K562 (cell line): ENCODE measurements at places on chromosomes 4 and X.

GRCh38 chrX:118116713-118117550 is at the start of gene KLHL13:
Gene KLHL13 (minus strand): TSS chrX:118116810. CDS start chrX:118028473, 88,337 bp downstream.
- DNase-seq = peak; percentile 81

DNA sequence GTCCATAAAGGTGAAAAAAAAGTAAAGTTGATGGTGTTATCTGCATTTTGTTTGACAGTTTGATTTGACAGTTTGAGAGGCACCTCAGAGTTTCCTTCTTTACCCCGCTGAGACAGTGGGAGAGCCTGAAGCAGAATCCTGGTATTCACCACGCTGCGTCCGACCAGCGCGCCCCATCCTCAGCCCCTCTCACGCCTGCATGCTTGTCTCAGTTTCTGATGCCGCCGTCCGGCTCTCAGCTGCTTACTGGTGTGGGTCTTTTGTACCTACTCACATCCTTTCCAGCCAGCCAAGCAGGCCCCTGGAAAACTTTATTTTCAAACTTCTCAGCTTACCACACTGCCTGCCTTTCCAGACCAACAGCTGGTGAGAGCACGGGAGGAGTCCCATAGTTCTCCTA is 175.2 kb downstream of the DCLK2 start:
- no peak for DNase-seq

- DNase-seq = peak; percentile 21
Observed at GRCh38 chrX:63275127-63275526, 76.0 kb downstream of the SPIN4 start.

DNA sequence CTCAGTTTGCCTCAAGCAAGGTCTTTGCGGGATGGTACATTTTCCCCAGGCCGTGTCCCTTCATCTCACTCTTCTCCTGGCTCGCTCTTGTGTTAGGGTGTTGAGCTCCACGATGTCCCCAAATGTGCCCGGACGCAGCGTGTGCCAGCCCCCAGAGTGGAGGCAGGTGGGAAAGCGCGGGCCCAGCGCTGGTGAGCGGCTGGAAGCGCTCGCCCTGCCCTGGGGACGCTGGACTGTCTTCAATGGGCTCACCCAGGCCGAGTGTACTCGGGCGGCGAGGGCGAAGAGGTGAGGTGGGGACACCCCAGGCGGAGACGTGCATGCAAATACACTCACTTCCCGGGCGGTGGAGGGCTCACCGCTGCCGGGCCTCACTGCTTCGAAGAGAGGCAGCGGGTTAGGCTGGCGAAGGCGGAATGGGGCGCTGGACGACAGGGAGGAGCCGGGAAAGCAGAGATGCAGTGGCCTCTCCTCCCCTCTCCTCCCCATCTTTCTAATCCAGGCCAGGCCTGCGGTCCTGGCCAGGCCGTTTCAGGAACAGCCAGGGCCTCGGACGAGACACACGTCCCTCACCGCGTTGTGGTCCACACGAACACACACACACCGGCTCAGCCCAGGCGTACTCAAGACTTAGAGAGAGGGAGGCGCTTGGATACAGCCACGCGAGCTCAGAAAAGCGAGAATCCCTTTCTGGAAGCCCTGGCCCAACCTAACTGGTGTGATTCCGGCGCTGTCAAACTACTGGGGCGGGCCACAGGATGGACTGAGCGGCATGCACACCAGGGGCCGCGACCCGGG is 2.2 kb downstream of the NKX6-1 start:
- no peak for DNase-seq

GRCh38 chr4:55444827-55445226 is 49.1 kb downstream of the TMEM165 start:
- DNase-seq = no peak

DNA sequence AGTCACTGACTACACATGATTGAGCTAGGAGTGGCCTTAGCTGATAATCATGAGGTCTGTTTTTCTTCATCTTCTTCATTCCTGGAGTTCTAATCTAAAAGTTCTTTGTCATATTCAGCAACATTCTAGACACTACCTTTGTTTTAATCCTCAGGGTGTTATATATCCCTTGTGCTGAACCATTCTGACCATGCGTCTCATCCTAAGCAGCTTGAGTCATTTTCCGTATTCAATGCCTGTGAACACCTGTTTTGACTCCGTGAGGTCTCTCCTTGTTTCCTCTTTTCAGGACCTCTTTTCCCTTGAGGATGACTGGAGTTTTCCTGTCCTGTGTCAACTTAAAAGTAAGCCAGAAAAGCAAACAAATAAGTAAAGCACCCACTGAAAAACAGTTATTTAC is 597.9 kb downstream of the GBA3 start:
- peak; percentile 11 for DNase-seq

- no peak for DNase-seq
Observed at GRCh38 chrX:97027384-97027922, 143.7 kb downstream of the RPA4 start.

GRCh38 chr4:87005369-87005689 is 70.5 kb downstream of the AFF1 start:
- DNase-seq = no peak

- DNase-seq = no peak
Observed at GRCh38 chr4:80903020-80903419, 127.5 kb upstream of the BMP3 start.

DNA sequence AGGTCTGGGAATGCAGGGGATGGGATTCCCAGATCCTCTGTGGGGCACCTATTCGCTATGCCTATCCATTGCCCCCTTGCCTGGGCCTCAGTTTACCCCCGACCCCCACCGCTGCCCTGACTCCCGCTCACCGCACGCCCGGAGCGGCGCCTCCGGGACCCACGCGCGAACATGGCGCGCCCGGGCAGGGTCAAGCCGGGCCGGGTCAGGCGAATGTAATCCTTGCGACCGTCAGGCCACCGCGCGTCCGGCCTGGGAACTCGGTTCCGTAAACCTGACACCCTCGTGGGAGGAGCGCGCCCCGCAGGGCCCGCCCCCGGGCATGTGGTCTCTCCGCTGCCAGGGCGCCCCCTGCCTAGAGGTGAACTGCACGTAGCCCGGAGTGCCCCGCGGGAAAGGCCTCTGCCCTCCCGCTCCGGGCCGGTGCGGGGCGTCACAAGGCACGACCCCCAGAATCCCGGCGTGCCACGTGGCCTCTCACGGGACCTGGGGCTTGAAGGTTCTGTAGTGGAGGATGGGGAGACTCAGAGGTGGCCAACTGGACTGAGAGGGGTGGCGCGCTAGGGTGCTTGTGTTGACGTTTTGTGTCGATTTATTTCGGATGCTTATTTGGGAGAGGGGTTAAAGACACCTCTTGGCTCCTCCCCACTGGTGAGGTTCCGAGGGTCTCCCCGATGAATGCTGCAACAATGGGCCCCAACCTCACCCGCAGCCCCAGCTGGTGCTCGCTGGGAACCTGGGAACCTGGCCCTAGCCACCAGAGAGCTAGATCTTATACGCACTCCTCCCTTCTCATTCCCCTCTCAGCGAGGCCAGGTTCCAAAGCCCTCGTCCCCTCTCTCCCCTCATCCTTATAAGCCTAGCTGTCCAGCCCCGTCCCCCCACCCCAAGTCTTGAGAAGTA is at the start of gene PRICKLE3:
TSS of gene PRICKLE3 (minus strand) at position 249 of the 903 bp plus-strand sequence. CDS start at position 173, 76 bp downstream.
- DNase-seq = peak; percentile 74

DNA sequence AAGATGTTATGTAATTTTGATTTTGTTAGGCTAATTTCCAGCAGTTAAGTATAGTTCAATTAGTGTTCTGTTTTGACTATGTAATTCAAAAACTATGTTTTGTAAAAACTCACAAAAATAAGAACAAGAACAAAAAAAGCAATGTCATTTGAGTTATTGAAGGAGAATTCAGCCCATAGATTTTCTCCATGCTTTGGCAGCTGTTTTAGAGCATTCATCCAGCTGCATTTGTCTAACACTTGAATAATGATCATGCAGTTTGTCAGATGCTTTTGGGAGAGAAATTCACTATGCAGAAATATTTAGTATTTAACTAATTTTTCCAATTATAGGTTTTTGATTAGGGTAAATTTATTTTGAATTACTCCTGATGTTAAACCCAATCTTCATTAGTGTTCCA is 14.2 kb downstream of the CPE start:
- DNase-seq = no peak

DNA sequence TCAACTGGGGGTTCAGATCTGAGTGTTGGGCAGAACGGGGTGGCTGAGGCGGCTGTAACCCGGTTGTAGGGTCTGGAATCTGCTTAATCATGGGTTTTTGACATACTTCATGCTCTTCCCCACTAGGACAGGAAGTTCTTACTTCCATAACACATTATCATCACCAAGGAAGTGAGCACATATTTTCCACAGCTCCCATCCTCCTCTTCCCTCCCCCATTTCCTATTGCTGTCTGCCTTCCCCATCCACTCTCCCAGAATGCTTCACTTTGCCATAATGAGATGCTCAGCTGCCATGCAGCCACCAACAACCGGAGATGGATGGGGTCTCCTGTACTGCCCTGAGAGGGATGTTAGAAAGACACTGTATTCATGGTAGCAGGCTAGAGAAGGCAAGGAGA is 6.4 kb upstream of the DCUN1D4 start:
- DNase-seq = no peak

DNA sequence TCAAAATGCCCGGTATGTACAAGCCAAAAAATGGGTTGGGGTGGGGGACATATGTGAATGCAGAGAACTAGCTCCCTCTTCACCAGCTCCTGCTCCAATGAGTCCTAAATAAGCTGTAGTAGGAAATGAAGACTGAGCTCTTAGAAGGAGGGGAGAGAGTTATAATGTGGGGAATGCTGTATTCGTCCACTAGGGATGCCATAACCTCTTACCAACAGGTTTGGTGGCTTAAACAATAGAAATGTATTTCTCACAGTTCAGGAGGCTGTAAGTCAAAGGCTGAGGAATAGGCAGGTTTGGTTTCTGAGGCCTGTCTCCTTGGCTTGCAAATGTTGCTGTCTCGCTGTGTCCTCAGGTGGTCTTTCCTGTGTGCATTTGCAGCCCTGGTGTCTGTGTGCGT is 4.4 kb upstream of the INPP4B start:
- DNase-seq = no peak

- no peak for DNase-seq
Observed at GRCh38 chrX:29237972-29238371, 650.7 kb downstream of the IL1RAPL1 start.

GRCh38 chrX:13761606-13762414 is 27.3 kb downstream of the OFD1 start:
- DNase-seq = no peak

- no peak for DNase-seq
Observed at GRCh38 chr4:145178740-145179280, 1.6 kb downstream of the OTUD4 start.

- DNase-seq = no peak
Observed at GRCh38 chrX:154434394-154435168, 2.4 kb upstream of the GDI1 start.

DNA sequence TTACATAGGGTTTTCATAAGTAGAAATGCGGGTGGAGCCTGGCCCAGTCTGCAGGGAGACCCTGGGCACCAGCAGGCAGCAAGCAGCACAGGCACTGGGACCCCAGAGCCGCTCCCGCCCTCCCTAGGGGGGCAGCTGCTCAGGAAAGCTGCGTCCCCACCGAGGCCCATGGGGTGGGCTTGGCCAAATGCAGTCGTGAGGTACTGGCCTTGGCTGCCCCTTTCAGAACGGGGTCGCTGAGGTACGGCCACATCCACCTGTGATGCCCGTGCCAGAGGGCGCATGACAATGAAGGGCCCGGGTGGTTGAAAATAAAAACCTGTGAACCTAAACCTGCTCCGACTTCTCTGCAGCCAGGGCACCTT is 16.7 kb downstream of the TMEM175 start:
- DNase-seq = no peak

- DNase-seq = peak; percentile 75
Observed at GRCh38 chr4:6840062-6840976, 57.8 kb downstream of the KIAA0232 start.

DNA sequence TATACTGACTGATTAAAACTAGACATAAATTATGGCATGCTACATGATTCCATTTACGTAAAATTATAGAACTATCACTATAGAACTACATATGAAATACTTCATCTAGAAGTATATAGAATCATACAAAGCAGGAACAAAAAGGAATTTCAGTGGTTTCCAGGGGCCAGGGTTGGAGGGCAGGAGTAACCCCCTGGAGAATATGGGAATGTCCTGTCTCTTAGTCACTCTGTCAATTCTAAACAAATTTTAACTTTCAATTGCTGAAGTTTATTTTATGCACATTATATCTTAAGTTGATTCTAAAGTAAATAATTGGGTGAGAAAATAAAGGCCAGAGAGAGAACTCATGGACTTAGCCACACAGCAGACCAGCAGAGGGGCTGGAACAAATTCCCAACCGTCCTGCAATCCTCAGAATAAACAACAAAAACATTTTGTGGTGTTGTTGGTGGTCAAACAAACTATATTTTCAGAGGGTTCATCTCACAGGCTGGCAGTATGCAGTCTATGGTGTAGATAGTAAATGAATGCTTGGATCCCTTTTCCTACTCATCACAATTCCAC is 476.9 kb upstream of the SLIT2 start:
- no peak for DNase-seq

DNA sequence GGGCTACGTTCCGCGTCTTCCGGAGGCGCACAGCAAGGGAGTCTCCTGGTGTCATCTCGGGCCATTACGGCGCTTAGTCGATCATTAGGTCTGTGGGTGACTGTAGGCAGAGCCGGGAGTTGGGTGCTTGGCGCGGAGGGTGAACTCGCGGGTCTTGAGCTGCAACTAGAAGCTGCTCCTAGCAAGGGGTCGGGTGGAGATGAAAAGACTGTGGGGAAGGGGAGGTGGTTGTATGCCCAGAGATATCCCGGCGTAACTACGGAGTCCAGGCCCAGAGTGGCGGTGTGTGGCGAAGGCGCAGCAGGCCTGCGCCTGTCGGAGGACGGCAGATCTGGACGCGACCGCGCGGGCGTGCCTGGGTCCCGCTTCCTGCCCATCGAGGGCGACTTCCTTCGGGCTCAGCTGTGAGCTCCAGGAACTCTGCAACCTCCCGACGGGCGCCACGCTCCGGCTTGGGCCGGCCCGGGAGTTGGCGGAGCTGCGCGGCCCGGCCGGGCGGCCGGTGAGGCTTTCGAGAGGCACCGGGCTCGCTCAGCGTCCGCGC is 2.7 kb upstream of the NKX3-2 start:
- DNase-seq = no peak

DNA sequence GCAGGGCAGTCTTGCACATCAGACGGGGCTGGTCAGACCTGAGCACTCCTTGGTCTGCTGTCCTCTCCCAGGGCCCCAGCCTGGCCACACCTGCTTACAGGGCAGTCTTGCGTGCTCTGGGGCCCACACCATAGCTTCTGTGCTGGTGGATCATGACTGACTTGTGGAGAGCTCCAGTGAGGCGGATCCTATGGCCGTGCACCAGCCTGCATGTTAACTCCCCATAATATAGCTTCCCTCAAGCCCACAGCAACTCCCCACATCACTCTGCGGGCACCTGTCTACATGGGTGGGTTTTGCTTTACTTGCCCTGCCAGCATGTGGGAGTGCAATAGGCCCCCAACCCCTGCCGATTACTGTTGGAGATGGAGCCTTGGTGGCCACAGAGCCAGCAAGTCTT is 8.2 kb upstream of the TMSB15B start:
- DNase-seq = no peak

DNA sequence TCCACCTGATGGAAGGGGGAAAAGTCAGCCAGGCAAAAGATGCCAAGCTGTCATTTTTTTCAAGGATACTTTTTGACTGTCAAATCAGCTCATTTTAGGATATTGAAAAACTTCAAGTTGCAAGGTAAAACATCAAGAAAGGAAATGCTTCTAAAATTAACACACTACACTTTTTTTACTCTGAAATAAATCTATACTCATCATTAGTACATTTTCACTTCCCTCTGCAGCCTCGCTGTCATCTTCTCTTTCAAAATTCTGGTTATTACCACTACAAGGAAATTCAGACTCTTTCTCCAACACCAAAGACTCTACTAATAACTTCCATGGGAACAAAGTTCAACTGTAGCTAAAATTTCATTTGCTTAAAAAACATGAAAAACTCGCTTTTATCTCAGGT is 41.6 kb downstream of the APBB2 start:
- no peak for DNase-seq
